SK-N-SH treated with all-trans-retinoic acid at 6 μM for 48 hours (cell line): ENCODE measurements at places on chromosomes 2 and 18.

DNA sequence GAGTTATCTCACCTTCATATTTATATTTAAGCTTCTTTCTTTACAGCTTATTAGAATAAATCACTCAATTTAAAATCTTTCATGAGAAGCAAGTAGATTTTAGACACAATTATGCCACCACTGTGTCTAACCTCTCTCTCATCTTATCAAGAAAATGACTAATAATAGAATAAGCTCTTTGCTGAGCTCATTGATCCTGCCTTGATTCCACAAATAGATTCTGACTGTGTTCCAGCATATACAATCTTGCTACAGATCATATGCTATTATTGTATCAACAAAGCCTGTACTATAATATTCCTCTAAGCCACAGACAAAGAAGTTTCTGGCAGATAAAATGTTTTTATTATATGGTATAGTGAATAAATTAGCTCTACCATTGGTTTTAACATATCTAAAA lies 168.7 kb upstream of the GULP1 start:
- no peak for ATAC-seq

DNA sequence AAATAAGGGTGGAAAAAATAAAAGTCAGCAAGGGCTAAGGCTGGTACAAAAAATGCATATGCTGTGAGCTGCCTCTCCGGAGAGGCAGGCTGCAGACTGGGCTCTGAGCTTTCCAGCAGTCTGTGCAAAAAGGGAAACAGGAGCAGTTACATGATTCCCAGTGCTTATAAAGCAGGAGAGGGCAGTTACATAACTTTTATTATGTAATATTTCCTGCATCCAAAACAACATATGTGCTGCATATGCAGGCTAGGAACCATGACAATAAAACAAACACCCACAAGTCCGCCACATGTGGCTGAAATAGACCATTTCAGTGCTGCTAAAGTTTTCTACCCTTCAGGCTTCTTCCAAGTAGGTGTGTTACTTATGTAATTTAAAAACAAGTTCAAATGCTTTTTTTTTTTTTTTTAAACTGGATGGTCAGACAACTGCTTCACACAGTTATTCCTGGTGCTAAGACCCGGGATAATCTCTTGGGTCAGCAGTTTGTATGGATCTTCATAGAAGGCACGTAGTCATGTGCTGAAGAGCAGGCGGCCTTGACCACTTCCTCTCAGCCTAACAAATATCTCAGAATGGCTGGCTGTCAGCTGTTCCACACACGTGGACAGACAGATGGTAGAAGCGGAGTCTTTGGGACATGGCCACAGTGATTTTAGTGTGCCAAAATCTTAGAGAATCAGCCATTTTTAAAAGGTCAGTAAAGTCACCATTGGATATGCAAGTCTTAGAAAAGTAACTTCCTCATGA lies 43.5 kb downstream of the ARMC9 start:
- no peak for ATAC-seq

GRCh38 chr2:26780203-26780760 lies 5.6 kb upstream of the CENPA start:
- ATAC-seq, result no peak

DNA sequence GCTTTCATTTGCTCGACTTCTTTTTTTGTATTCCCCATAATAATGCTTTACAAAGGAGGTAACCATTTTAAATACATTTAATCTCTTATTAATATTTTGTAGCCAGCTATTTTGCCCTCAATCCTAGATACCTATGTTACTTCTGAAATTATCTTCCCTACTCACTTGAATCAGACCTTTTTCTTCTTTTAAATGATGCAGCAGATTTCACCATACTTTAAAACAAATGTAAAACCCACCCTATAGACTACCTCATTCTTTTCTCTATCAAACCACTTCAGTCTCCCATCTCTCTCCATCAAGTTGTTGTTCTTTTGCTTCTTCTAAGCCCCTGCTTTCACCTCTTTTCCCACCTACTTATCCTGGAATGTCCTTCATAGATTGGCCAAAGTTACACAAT lies 151.5 kb upstream of the DNMT3A start:
- ATAC-seq, result no peak

DNA sequence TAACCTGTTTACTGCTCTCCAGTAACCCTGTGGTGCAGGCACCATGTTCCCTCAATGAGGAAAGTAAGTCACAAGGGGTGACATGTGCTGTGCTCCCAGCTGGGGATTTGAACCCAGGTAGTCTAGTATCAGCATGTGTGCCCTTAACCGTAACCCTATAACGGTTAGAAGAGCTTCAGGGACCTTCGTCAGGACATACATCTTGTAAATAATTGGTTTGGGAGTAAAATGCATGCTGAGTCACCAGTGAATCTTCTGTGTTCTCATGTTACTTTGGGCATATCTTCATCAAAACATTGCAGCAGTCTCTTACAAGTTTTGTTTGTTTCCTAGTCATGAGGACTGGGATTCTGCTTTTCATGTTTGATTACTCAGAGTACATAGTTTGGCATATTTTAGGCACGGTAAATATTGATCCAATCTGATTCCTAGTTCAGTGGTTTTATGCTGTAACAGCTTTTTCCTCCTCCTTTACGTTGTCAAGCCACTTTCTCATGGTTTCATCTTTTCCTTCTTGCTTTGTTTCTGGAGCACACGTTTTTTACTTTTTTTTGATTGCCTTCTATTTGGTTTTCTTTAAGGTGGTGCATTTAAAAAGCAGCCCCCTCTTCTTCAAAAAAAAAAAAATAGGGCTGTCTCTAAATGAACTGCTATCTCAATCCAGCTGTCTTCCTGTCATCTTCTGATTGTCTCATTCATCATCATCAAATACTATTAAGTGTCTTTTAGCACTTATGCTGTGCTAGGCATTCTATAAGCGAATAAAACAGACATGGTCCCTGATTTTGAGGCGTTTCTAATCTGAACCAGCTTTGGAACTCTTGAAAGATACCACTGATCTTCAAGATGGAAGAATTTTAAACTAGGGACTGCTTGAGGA lies 50.4 kb downstream of the CLIP4 start:
- peak; percentile 95 for ATAC-seq

- 0 out of 3 replicates have a peak, but pooled peaks have one; percentile 36 for ATAC-seq
Measured at GRCh38 chr18:49161627-49162026, 210.9 kb upstream of the SMAD7 start.

- no peak for ATAC-seq
Measured at GRCh38 chr2:42844366-42844765, 52.0 kb upstream of the HAAO start.

DNA sequence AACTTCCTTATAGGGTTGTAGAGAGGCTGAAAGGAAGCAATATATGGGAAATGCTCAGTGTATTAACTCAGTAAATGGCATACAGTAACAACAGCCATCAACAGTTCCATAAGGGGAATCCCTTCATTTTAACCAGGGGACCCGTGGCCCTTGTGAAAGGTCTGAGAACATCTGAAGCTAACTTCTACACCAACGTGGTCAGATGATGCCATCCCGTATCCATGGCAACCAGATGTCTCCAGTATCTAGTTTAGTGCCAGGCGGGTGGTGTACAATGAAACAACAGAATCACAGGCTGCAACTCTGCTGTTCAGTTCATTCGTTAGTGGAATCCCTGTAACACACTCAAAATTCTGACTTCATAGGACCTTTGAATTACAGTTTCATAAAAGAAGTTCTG lies 162.3 kb downstream of the TGIF1 start:
- peak; percentile 24; the same call in 2 of the 3 replicates for ATAC-seq

- ATAC-seq, result peak; percentile 94
Measured at GRCh38 chr18:24138789-24139616, at the start of gene CABYR. CABYR (plus strand) TSS chr18:24139062; CDS start chr18:24143115, 4,053 bp downstream.

DNA sequence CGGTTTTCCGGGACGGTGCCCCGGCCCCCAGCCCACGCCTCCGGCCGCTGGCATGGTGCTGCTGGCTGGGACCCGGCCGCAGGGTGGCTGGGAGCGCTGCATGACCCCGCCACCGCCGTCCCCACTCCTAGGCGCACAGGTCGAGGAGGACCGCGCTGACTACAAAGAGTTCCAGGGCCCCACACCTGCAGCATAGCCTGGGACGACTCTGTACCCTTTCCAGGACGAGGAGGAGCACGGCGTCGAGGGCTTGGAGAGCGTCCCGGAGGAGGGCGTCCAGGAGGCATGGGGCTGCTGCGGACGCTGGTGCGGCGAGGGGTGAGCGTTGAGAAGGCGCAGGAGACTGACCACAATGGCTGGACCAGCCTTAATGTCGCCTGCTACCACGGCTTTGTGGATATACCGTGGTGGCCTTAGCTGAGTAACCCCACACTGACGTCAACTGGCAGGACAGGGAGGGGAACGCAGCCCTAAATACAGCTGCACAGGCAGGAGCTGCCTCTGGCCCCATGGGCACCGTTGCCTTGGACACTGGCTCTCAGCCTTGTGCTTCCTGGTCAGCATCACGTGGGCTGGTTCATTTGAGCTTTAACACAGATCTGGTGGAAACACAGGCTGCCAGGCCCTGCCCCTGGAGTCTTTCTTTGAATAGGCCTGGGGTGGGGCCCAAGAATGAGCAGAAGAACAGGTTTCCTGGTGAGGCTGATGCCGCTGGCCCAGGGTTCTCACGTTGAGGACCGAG lies 40.9 kb upstream of the TRIM43B start:
- no peak for ATAC-seq

GRCh38 chr2:15074751-15075700 lies 442.5 kb downstream of the LRATD1 start:
- ATAC-seq, result no peak
